Substantia nigra (tissue), 51 donors: ENCODE measurements at places on chromosomes 5 and 9.

DNA sequence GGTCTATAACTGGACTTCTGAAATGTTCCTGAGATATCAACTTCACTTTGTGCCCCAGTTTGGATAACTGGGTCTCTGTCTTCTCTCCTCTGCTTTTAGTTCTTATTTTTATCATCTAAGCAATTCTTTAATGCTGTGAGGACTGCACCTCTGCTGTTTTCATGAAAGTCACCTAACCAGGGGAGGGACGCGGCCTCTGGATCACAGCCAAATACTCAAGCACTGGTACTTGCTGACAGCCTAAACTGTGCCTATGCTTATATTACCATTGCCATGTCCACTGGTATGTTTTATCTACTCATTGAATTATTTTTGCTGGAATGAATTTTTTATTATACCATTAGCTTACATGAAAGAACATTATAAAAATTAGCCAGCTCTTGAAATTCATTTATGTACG is 674.0 kb downstream of the DMRTA1 start:
- DNase-seq = no peak

DNA sequence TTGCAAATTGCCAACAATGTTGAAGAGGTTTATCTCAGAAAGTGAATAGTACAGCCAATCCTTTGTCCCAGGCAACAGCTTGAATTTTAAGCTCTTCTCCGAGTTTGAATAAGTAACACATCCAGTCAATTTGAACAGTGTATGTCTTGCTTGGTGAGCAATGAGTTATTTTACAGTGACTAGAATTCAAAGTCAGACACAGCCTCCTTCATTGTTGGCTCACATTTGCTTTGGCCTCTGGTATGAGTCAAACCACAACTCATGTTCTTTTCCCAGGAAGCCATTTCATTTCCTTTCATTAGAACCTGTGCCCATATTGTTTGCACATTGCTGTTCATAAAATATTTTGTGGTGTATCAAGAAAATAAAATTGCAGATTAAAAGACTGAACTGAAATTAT is 622.0 kb upstream of the DAB2 start:
- no peak for DNase-seq

- DNase-seq = peak; percentile 21
Observed at GRCh38 chr5:88140396-88140855, 128.2 kb downstream of the TMEM161B start.

GRCh38 chr9:126783949-126784348 is 20.9 kb upstream of the ZBTB43 start:
- no peak for DNase-seq

GRCh38 chr9:121618504-121618903 is 32.9 kb upstream of the DAB2IP start:
- no peak for DNase-seq

GRCh38 chr5:73684691-73685090 is 58.7 kb downstream of the ARHGEF28 start:
- no peak for DNase-seq

DNA sequence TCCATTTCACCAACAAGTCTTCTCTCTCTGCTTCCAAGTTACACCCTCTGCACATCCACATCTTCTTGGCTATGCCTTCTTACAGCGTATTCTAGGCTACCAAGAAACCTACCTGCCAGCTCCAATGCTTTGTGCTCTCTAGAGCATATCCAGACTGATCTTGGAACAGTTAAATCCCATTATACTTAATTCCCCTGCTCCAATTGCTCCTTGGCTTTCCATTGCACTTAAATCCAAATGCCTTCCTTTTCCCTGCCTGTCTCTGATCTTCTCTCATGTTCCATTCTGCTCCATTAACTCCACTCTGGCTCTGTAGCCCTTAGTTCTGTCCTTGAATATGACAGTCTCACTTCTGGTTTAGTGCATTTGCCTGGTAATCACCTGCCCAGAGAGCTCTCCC is 322.4 kb downstream of the LRRC70 start:
- no peak for DNase-seq

GRCh38 chr5:136337788-136338187 is 27.6 kb downstream of the TRPC7 start:
- no peak for DNase-seq

- peak; percentile 57 for DNase-seq
Observed at GRCh38 chr5:180201051-180201987, 7.7 kb downstream of the RASGEF1C start.

DNA sequence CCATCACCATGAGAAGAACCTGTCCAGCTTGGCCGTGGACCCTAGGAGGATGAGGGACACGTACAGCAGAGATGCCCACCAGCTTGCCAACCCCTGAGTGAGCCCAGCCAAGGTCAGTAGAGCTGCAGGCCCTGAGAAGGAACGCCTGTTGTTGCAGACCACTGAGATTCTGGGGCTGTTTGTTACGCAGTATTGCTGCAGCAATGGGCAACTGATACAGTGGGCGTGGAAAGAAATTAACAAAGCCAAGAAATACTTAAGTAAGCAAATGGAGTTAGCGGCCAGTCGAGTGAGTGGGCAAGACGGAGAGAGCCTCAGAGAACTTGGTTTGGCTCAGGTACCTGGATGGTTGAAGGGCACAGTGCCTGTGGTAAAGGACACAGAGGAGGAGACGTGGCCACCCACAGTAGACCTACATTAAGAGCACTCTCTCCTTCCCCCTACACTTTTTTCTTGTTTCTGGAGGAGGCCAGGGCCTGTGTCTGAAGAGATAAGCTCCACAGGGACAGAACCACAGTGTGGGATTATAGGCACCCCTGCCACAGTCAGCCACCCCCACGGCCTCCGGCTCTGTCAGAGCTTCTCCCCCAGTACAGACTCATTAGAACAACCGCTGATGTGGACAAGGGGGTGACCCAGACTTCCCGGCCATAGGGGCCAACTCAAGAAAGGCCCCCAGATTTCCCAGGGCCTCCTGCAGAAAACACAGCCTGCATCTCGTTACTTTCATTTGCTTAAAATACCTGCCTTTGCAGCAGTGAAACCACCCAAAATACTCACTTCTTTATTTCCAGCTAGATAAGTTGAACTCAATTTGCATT is 40.1 kb upstream of the GRHPR start:
- DNase-seq = no peak

DNA sequence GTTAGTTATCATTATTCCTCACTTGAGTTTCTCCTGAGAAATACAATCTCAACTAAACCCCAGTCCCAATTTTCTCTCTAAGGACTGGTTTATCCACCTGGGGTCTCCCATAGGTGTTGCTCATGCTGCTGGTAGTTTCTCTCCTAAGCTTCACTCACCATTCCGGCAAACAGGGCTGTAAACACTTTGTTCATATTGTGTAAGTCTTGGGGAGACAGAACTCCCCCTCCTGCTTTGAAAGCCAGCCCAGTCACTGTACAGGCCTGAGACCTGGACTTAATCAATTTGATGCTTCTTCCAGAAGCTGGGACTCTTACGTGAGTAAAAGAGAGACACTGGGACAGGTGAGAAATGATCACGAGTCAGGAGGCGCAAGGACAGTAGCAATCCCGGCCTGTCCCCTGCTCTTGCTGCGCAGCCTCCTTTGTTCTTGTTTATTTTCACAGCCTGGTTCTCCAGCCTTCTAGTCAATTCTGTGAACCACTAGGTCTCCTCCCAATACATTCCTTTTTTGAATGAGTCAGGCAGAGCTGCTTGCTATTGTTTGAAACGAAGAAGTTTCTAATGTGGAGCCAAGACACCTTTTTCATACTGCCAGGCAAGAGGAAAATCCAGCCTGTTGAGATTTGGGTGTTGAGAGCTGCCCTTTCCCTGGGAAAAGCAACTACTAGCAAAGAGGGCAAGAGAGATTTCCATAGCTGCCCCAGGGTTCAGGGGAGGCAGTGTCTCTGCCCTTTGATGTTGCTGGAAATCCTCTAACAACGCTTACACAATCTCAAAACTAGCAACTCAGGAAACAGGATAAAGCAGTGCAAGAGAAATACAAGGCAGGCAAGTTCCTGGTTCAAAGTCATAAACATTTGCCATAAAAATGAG is 9.2 kb upstream of the SHROOM1 start:
- DNase-seq = no peak

DNA sequence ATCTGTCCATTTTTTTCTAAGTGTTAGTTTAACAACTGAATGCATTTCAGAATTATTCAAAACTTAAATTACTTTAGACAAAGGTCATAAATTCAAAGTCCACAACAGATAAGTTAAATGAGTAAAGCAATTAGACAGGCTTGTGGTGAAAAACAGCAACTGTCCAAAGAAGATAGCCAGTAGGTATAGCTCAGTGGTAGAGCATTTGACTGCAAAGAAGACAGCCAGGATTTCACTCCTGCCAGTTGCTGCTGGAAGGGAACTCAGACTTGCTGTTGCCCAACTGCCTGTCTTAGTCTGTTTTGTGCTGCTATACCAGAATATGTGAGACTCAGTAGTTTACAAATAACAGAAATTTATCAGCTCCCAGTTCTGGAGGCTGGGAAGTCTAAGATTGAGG is 10.0 kb downstream of the FANCC start:
- no peak for DNase-seq

GRCh38 chr9:111516061-111516465 is 8.9 kb upstream of the ZNF483 start:
- no peak for DNase-seq

GRCh38 chr5:40331616-40332015 is 348.1 kb upstream of the PTGER4 start:
- no peak for DNase-seq

DNA sequence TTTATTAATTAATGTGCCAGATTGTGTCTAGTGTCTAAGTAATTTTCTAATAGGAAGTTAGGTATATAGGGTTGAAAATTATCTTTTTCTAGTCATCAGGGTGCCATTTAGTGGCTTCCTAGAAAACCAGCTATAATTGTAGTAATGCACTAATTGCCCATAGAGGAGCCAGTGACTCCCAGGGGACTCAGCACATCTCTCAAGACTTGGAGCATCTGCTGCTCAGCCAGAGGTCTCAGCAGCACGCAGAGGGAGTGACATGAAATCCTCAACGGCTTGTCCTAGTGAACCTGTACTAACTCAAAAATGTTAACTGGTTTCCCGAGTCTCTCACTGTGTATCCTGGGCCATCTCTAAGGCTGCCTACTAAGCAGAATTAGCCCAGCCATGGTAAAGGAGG is 78.2 kb upstream of the MAN2A1 start:
- peak; percentile 74 for DNase-seq

DNA sequence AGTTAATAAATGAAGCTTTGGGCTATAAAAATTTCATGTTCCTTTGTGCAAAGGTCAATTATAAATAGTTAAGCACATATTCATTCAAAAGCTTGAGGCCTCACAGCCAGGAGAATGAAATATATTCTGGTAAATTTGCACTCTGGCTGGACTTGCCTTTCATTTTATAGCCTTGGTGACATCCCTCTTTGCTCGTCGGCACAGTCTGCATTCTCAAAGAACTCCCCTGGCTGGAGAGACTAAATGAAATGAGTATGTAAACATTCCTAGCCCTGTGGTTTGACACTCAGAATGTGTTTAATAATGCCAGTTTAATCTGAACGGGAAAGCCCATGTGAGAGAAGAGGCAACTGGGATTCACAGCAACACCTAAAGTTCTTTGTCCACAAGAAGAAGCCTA is 285.6 kb downstream of the BRINP1 start:
- DNase-seq = no peak

GRCh38 chr9:114087721-114088120 is 9.6 kb upstream of the AMBP start:
- no peak for DNase-seq

DNA sequence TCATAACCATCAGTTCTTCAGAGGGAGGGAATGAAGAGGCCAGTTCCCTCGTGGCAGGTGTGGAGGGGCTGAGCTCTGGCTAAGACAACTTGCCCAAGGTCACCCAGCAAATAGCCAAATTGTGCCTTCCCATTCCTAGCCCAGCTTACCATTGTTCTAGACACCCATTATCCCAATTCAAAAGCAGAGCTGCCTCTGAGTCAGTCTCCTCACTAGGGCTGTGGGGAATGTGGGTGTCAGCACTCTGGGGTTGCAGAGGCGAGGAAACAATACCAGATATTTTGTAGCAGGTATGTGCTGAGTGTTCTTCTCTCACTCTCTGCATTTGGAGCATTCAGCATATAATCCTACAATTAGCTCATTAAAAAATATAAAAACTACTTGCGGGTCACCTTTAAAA is 270.8 kb downstream of the PSAT1 start:
- no peak for DNase-seq

DNA sequence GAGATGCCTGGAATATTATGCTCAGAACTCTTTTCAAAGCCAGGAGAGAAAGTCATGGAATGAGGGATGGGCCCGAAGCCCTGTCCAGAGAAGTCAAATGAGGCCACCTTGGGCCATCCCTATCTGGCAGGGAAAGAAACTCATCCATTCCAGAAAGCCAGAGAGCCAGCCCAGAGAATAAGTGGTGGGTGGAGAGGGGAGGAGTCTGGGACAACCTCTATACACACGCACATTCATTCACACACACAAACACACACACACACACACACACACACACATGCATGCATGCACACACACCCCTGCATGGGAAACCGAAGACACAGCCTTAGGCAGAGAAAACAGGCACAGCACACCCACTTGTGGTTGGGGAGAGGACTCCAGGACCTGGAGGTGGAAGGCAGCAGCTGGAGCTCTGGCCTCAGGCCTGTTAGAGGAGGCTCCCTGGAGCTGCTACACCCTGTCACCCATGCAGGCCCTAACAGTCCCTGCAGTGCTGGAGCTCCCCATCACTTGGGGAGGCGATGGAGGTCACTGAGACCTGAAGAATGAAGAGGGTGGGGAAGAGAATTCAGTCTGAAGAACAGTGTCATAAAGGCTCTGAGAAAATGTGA is 38.0 kb downstream of the TGFBI start:
- DNase-seq = no peak

GRCh38 chr5:8953016-8953415 is 592.9 kb downstream of the SEMA5A start:
- DNase-seq = no peak

DNA sequence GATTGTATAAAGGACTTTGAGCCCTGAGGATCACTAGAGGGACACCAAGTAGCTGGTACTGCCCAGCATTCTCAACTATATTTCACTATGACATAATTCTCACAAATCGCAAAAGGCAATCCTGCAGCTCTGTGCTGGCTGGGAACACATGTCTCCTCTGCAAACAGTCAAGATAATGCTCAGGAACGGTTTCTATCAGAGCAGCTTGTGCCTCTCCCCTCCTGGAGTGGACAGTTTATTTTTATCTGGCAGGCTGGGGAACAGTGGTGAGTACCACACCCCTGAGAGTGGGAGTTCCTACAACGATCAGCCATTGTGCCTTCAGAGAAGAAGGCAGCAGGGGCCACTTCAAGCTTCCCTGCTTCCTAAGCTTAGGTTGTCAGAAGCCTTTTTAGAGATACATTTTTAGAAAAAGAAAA is 65.8 kb downstream of the ERAP1 start:
- DNase-seq = no peak

DNA sequence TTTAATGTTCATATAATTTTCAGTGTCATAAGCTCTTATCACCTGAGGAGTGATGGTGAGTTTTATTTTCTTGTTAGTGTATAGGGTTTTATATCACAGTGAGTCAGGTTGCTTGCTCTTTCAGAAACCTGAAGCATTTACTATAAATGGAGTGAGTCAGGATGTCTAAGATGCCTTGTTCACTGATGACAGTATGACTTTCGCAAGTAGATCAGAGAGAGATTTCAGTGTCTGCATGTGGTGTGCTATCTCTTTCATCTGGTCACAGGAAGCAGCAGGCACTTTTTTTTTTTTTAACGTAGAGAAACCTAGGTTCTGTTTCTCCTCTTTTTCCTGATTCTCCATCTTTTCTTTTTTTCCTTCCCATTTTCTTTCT is 237.1 kb downstream of the DMRTA1 start:
- no peak for DNase-seq
